GM13976 (cell line): ENCODE measurements at places on chromosomes 4 and X.

GRCh38 chr4:143668930-143669552, 31.4 kb downstream of the FREM3 start:
- DNase-seq = peak; percentile 37

- no peak for DNase-seq
Measured at GRCh38 chr4:128980816-128981326, 112.5 kb downstream of the SCLT1 start.

DNA sequence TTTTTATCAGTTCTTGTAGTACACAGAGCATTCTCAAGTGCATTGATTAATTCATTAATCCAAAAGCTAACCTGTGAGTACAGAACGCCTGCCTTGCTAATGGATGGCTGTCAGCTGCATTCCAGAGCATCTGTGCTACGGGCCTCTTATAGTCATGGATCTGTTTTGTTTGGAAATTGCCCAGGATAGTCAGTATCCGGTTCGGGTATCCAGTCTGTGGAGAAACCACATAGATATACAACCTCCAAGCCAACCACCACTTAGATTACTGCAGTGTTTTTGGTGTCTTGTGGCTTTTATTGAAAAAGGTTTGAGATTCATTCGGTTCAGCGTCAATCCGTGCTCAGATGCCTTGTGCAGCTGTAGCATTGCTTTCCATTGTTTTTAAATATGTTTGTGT, 4.0 kb downstream of the LAP3 start:
- no peak for DNase-seq

- DNase-seq = no peak
Measured at GRCh38 chr4:110075083-110075738, 123.2 kb downstream of the ELOVL6 start.

DNA sequence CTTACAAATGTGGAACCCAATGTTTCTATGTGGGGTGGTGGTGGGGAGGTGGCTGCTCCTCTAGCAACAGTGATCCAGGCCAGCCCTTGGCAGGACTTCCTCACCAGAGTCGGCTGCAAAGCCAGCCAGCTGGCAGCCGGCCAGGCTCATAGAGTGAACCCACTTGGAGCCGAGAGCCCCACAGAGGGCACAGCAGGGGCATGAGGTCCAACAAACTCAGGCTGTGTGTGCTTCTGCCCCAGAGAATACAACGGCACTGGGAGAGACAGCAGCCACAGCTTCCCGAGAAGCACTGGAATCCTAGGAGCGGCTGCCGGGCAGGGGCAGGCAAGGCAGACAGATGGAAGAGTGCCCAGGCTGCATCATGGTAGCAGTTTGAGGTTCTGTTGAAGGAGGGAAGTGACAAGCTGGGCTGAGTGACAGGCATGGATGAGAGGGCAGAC, 23.5 kb upstream of the SOWAHD start:
- DNase-seq = no peak

GRCh38 chr4:121978172-121978516, 26.3 kb upstream of the TRPC3 start:
- DNase-seq = no peak

- DNase-seq = no peak
Measured at GRCh38 chr4:141027421-141027820, 105.8 kb downstream of the RNF150 start.

DNA sequence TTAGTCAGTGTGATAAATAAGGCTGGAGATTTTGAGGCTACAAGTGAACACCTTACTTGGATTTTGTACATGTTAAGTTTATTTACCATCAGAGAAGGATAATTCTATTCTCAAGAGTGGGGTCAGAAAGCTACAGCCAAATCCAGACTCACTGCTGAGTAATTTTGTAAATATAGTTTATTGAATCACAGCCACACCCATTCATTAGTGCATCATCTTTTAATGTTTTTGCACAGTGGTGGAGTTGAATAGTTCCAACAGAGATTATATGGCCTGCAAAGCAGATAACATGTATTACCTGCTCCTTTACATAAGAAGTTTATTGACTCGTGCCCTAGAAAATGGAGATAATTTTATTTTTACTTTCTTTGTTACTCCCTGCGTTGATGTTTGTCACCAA, 60.4 kb downstream of the PCDH18 start:
- DNase-seq = no peak
